Adipocyte (in vitro differentiated cells): ENCODE measurements at places on chromosomes 7 and 10.
A peak's percentile ranks its signal among the peaks of the same experiment; 100 is the strongest.

- peak; percentile 38 for DNase-seq
Observed at GRCh38 chr7:35613150-35613549, 81.8 kb downstream of the HERPUD2 start.

GRCh38 chr10:23439961-23440889, 1.4 kb downstream of the OTUD1 start:
- peak; percentile 52 for DNase-seq

GRCh38 chr7:16918288-16918895, 36.6 kb upstream of the AGR3 start:
- DNase-seq, result peak; percentile 83

GRCh38 chr10:119217991-119218490, 10.7 kb downstream of the GRK5 start:
- peak; percentile 87 for DNase-seq

- no peak for DNase-seq
Observed at GRCh38 chr7:32915041-32915536, 23.5 kb upstream of the KBTBD2 start.

DNA sequence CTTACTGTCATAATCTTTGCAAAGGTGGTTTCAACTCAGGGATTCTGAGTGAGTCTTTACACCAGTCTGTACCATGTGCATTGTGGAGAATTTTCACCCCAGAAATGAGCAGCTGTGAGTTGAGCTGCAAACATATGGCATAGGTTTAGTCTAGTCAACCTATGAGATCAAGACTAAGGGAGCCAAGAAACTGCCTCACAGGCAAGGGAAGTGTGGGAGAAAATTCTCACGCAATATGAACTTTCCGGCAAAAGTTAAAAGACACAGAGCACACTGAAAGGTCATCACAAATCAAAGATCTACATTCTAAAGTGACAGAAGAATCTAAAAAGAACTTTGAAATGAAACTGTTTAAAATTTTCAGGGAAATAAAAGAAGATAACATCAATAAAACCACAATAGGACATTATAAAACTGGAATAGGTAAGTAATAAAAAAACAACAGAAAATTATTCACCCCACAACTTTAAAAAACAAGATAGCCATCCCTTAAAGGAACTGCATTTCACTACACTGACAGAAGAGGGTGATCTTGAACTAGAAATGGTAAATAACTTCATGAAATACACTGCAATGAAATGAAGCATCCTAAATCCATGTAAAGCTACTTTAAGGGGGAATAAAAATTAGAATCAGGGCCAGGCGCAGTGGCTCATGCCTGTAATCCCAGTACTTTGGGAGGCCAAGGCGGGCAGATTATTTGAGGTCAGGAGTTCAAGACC, 63.5 kb downstream of the LGI1 start:
- peak; percentile 69 for DNase-seq

DNA sequence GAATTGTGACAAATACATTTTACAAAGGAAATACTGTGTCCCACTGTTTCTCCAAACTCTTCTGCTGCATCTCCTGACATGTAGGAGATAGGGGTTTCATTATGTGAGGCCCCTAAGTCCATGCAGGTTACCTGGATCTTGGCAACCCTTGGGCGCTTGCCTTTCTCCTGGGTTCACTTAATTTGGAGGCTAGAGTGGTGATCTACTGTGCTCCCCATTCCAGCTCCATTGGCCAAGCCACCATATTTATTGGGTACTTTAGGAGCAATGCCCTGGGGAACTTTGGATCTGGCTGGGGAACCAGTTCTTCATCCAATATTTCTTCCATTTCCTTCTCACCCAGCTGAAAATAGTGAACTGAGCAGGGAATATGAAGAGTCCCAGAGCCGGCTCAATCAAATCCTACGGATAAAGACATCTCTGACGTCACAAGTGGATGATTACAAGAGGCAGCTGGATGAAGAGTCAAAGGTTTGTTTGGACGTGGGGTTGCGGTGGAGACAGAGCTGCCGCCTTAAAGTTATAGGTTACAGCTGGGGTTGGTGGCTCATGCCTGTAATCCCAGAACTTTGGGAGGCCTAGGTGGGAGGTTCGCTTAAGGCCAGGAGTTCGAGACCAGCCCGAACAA, 18.5 kb downstream of the MYH16 start:
- no peak for DNase-seq

DNA sequence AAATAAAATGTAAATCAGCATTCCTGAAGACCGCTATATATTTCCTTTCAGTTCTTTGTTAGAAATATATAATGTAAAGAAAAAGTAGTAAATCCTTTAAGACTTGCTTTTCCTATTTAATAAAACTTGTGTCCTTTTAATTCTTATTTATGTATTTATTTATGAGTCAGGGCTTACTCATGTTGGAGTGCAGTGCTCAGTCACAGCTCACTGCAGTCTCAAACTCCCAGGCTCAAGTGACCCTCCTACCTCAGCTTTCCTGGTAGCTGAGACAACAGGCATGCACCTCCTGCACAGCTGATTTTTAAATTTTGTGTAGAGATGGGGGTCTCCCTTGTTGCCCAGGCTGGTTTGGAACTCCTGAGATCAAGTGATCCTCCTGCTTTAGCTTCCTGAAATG, 724.5 kb downstream of the ANKRD7 start:
- DNase-seq, result no peak

GRCh38 chr10:71769279-71769823, 4.0 kb downstream of the VSIR start:
- peak; percentile 32 for DNase-seq

DNA sequence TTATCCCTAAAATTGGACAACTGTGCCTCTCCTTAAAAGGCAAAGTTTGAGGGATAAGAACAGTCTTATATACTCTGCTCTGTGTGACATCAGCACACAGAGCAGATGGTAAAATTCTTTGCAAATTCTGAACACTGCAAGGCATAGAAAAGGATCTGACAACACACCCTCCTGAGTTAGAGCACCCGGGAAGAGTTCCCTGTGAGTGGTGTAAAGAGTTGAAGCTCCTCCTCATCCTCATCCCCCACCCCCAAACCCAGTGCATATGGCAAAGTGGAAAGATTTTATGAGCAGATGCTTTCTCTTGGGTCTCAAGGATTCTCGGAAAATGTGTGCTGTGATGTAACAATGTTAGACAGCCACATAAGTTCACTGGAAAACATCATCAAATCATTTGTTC, 40.0 kb upstream of the DGKI start:
- DNase-seq, result no peak

DNA sequence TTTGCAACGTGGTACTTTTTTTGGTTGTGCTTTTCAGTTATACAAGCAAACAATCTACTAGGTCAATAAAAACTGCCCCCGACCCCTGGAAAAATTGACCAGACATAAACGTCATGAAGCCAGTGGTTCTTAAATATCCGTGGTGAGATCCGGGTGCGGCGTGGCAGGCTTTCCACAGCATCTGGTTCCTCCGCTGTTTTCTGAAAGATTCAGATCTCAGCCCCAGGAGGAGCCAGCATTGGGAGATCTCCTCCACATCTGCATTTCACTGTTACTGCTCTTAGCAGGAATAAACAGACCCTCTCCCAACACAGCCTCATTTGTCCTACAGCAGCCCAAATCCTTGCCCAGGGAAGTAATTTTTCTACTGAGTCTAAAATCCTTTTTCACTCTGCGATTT, 664.3 kb upstream of the FOXK1 start:
- DNase-seq, result no peak

GRCh38 chr7:141462958-141463357, 88.3 kb upstream of the AGK start:
- DNase-seq, result no peak

DNA sequence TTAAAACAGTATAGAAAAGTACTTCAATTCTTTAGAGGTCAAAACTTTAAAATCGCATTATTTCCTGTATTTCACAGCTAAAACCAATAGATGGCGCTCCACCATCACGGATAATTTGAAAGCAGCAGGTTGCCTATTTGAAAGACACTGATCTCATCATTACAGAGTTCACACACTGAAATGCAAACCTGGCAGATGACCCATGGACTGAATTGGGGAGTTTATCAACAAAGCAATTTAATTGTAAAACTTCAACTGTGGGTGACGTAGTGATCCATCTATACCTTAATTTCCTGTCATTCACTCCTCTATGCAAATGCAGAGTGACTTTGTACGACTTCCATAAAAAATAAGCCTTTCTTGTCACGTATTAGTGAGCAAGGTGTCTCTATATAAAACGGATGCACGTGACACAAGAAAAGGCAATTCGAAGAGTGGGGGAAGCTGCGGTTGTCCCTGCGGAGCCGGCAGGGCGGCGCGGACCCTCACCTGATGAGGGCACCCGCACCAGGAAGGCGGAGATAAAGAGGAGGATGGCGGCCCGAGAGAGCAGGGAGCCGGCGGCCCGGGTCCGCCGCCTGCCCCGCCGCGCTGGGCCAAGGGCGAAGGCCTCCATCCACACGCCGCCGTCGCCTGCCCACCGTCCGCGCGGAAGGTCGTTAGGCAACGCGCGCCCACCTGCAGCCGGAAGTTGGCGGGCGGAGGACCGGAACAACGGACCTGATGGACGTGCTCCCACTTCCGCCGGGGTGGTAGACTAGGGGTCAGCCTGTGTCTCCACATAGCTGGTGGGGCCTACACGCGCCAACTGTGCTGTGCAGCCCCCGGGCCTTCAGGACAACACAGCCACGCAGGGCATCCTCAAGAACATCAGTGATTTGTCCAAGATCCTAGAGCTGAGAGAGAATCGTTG, at the start of gene ZPBP:
Gene ZPBP (minus strand): TSS at position 668 of the 913 bp plus-strand sequence. CDS start 52 bp downstream, at position 616.
- DNase-seq, result peak; percentile 38

- peak; percentile 24 for DNase-seq
Observed at GRCh38 chr10:104028146-104028545, 57.5 kb downstream of the COL17A1 start.

GRCh38 chr10:12243864-12244620, 48.1 kb downstream of the CDC123 start:
- no peak for DNase-seq

- no peak for DNase-seq
Observed at GRCh38 chr7:141630621-141631020, 71.3 kb downstream of the DENND11 start.

GRCh38 chr7:571718-572415, 52.2 kb upstream of the PDGFA start:
- no peak for DNase-seq

GRCh38 chr10:5746197-5746596, 61.6 kb downstream of the TASOR2 start:
- no peak for DNase-seq

GRCh38 chr7:117827862-117828261, 45.4 kb downstream of the CTTNBP2 start:
- DNase-seq, result peak; percentile 73

DNA sequence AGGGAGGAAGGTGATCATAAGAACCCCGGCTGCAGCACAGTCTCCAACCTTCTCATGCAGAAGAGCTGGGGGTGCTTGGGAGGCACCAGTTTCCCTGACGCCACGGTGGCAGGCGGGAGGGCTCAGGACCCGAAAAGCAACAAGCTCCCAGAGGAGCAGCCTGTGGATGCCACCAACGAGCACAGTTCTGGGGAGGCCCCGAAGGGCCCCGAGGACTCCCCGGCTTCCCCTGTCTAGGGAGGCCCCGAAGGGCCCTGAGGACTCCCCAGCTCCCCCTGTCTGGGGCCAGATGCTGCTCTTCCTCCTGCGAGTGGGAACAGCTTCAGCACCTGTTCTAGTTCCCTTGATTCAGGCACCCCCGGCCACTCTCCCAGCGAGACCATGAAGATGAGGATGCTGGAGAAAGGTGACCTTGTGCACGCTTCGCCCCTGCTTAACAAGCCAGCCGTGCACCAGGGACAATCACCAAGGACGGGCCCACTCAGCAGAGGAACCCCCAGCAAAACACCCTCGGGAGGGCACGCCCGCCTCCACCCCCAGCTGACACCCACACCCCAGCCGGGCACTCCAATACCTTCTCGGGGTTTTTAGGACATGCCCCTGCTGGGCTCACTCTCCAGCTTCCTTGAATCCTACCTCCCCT, 112.5 kb downstream of the PTPRN2 start:
- no peak for DNase-seq

GRCh38 chr10:125641398-125641797, 41.6 kb downstream of the TEX36 start:
- DNase-seq, result no peak

- no peak for DNase-seq
Observed at GRCh38 chr10:52463826-52464225, 149.7 kb downstream of the DKK1 start.

DNA sequence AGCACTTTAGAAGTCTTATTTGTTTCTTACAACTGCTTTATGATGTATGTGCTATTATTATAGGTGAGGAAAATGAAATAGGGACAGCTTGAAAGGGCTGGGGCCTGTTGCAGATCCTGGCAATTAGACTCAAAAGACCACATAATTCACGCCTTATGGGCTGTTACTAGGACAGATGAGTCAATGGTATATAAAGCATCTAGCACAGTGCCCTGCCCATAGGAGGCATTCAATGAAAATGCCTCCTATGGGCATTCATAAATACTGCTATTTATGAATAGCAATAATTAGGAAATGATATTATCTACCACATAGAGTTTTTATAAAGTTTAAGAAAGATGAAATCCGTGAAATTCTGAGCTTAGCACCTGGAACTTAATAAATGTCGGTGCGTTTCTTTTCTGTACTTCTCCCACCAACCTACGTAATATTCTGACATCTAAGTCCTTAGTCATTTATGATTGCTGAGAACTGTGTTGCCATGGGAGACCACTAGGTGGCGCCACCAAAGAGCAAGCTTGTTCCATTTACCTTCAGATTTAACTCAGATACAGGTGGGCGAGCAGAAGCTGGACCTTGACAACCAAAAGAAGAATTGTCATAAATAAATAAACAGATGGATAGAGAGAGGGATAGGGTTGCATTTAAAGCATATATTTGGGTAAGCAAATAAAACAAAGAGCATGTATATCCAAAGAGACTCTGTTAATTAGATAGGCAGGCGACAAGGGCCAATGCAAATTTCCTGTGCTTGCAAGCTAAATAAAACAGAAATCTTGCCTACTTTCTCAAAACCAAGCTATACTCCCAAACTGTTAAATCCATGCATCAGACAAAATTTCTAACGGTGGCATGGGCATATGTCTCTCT, 699.9 kb downstream of the INHBA start:
- DNase-seq, result peak; percentile 54
